Epithelial cell of esophagus (primary cell): ENCODE measurements at places on chromosomes 2 and 18.

GRCh38 chr18:46262856-46263255, 158.7 kb downstream of the HAUS1 start:
- peak; percentile 77 for DNase-seq

GRCh38 chr2:29281086-29281915, 166.1 kb downstream of the CLIP4 start:
- peak; percentile 50 for DNase-seq

- DNase-seq: peak; percentile 86
Observed at GRCh38 chr2:159715451-159715850, 3.1 kb downstream of the MARCHF7 start.

DNA sequence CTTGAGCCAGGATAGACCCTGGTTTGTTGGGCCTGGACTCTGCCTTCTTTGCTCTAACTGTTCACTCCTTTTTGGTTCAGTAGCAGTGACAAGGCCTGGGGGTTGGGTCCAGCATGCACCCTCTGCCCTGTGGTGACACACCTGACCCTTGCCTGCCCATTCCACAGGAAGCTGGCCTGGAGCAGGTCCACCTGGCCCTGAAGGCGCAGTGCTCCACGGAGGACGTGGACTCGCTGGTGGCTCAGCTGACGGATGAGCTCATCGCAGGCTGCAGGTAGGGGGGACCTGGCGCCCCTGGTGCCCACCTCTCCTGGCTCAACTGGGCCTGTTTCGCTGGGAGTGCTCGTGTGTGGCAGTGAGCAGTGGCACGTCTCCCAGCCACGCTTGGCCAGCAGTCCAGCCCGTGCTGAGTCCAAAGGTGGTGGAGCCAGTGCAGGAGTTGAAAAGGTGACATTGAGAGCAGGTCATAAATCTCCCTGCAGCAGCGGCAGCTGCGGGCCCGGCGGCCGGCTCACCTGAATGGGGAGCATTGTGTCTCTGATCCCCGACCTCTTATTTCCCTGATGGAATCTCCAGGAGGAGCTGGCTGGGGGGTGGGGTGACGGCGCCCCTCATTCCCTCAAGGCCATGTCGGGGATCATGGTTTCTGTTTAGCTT, 102.6 kb downstream of the DYSF start:
- no peak for DNase-seq

GRCh38 chr2:204655101-204655500, 109.8 kb downstream of the PARD3B start:
- peak; percentile 56 for DNase-seq
